ENCODE measurements at places on chromosomes 5 and 9. TPM values are rescaled to one million over a fixed set of nuclear protein-coding genes. Genes with fewer than 3 reads are reported as not detected.

Gene WNT8A
- total RNA-seq: not detected

Gene CTNND2
- total RNA-seq: not detected

Gene PLPP7
- total RNA-seq: not detected

DNA sequence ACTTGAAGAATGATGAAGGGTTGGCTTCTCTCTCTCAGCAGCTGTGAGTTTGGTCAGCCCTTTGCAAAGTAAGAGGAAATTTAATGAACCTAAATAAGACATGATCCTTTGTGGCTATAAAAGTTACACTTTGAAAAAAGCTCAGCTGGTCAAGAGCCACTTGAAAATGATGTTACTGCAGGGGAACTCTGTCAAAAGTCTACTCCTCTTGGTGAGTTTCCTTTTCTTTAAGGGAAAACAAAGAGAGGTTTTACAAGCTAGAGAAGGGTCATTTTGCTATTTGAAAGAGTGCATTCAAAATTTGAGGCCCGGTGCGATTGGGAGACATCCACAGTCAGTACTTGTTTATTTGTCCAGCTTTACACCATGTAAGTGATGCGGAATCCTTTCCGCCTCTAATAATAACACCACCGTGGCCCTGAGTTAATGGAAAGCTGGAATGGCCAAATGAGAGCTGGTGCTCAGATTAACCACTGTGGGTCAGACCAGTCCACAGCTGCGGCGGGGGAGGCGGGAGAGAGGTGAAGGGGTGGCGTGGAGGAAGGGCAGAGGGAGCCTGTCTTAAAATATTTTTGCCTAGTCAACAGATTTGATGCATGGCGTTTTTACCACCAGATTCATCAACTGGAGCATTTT, 404.0 kb downstream of the TLE4 start:
- no peak for DNase-seq

- no peak for DNase-seq
These were observed 344.1 kb upstream of the WWC1 start for GRCh38 chr5:167947306-167947705.

- DNase-seq: no peak
These were observed 152.7 kb upstream of the TBCA start for GRCh38 chr5:77928776-77929300.

GRCh38 chr9:115369322-115369957, 251.5 kb upstream of the TNC start:
- DNase-seq: no peak

DNA sequence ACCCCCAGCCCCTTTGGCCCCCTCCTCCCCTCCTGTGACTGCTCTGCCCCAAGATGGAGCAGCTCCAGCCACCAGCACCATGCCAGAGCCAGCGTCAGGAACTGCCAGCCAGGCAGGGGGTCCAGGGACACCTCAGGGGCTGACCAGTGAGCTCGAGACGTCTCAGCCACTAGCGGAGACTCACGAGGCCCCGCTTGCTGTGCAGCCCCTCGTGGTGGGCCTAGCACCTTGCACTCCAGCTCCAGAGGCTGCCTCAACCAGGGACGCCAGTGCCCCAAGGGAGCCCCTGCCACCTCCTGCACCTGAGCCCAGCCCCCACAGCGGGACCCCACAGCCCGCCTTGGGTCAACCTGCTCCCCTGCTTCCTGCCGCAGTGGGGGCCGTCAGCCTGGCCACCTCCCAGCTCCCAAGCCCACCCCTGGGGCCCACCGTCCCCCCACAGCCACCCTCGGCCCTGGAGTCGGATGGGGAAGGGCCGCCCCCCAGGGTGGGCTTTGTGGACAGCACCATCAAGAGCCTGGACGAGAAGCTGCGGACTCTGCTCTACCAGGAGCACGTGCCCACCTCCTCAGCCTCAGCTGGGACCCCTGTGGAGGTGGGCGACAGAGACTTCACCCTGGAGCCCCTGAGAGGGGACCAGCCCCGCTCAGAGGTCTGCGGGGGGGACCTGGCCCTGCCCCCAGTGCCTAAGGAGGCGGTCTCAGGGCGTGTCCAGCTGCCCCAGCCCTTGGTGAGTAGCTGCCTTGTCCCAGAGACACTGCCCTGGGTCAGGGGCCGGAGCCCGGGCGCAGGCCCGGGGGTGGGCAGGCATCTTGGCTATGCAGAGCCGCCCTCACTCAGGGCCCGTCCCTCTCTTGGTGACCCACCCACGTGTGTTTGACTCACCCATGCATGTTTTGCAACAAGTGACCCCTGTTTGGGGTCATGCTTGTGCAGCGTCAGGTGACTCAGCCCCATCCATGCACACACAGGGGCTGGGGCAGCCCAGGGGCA, 105.2 kb downstream of the WNK2 start:
- peak; percentile 30 for DNase-seq

GRCh38 chr5:6201631-6202030, 176.7 kb downstream of the MED10 start:
- DNase-seq: no peak

- no peak for DNase-seq
These were observed 282.1 kb upstream of the ATP10B start for GRCh38 chr5:161134083-161134482.

GRCh38 chr9:105421864-105422263, 26.0 kb upstream of the FSD1L start:
- no peak for DNase-seq

GRCh38 chr9:131051592-131052517, 42.9 kb downstream of the LAMC3 start:
- DNase-seq: no peak
